ENCODE measurements at places on chromosomes 7 and 10. TPM values are rescaled to one million over a fixed set of nuclear protein-coding genes. Genes with fewer than 3 reads are reported as not detected.
A peak's percentile ranks its signal among the peaks of the same experiment; 100 is the strongest.

TMEM270 gene
- total RNA-seq, result not detected

TRIM74 gene
- 0.51 TPM for total RNA-seq

TNS3 gene
- 13.6 TPM for total RNA-seq

- DNase-seq, result peak; percentile 67
Measured at GRCh38 chr10:52443419-52444388, 129.6 kb downstream of the DKK1 start.

DNA sequence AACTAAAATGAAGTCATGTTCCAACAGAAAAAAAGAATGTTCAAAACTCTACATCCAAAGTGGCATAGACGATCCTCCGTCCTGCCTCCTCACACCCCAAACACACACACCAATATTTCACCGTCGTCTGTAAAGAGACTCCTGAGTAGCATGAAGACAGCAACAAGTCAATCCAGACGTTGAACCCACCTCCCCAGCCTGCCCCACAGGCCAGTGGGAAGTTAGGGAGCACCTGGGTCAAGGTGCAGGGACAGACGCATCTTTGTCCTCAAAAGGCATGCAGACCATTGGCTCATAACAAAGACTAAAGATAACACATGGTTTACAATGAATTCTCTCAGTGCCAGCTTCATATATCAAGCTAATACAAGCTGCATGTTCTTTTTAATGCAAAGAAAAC, 396.5 kb downstream of the TCERG1L start:
- no peak for DNase-seq

- DNase-seq, result peak; percentile 32
Measured at GRCh38 chr10:29554660-29555059, 80.1 kb downstream of the SVIL start.
